Natural killer cell treated with Interleukin-12 subunit alpha and Interleukin-12 subunit beta and Interleukin-15 and Interleukin-18, amount 100 ng/mL, for 72 hours (primary cell): ENCODE measurements at places on chromosomes 2 and 18.

DNA sequence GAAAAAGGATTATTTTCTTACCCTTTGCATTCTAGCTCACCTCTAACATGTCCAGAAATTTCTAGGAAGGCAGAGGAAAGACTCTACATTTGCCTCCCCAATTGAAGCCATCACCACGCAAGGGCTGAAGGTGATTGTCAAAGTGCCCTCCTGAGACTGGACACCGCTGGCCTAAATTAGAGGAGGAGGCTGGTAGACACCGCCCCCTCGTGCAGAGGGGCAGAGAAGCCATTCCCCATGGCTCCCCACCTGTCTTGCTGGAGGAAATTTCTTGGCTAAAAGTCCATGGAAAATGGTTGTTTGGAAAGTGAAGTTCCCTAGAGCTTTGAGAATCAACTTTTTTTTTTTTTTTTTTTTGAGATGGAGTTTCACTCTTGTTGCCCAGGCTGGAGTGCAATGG lies 31.3 kb upstream of the CREB1 start:
- peaks cover 33% of the 10 kb centered on the region for H3K4me1 ChIP-seq
- H3K36me3 ChIP-seq: no peaks in the 10 kb centered on the region
- no peak for DNase-seq
- H3K27me3 ChIP-seq: peaks cover 5% of the 10 kb centered on the region
- no peak overlapping the region for H3K27ac ChIP-seq

- H3K27ac ChIP-seq: no peak overlapping the region
- H3K4me3 ChIP-seq: no peak overlapping the region
- no peak for DNase-seq
- H3K4me1 ChIP-seq: peaks cover 10% of the 10 kb centered on the region
- H3K27me3 ChIP-seq: peaks cover 2% of the 10 kb centered on the region
These were observed 10.4 kb upstream of the LRRFIP1 start for GRCh38 chr2:237616734-237617586.

GRCh38 chr2:174326161-174327020 lies 8.4 kb upstream of the SP9 start:
- DNase-seq: peak; percentile 61
- H3K4me1 ChIP-seq: peaks cover 18% of the 10 kb centered on the region
- H3K36me3 ChIP-seq: no peaks in the 10 kb centered on the region
- peak overlapping the region; percentile 79 for H3K4me3 ChIP-seq
- no peak overlapping the region for H3K27ac ChIP-seq

GRCh38 chr2:240322231-240322955 lies 113.1 kb upstream of the GPC1 start:
- H3K4me1 ChIP-seq: no peaks in the 10 kb centered on the region
- peaks cover 10% of the 10 kb centered on the region for H3K27me3 ChIP-seq
- no peaks in the 10 kb centered on the region for H3K36me3 ChIP-seq
- no peak for DNase-seq

GRCh38 chr2:229410264-229410663 lies 139.2 kb upstream of the PID1 start:
- H3K36me3 ChIP-seq: no peaks in the 10 kb centered on the region
- no peak for DNase-seq
- H3K4me1 ChIP-seq: no peaks in the 10 kb centered on the region
- H3K4me3 ChIP-seq: no peak overlapping the region

- no peaks in the 10 kb centered on the region for H3K36me3 ChIP-seq
- no peaks in the 10 kb centered on the region for H3K27me3 ChIP-seq
- no peaks in the 10 kb centered on the region for H3K4me1 ChIP-seq
- no peak overlapping the region for H3K27ac ChIP-seq
These were observed 64.9 kb downstream of the FIGN start for GRCh38 chr2:163670929-163671328.

DNA sequence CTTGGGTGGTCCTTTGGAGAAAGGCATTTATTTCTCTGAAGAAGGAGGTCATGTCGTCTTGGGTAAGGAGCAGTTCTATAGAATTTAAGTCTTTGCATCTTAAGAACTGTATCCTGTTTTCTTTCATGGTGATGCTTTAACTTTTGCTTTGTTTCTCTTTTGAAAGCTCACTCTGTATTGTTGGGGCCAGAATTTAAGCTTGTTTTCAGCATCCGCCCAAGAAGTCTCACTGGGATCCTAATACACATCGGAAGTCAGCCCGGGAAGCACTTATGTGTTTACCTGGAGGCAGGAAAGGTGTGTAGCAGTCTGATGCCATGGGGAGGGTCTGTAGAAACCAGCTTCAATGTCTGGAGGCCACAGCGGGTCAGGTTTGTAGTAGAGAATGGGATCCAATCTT lies 64.7 kb upstream of the TTC39C start:
- DNase-seq: no peak
- H3K36me3 ChIP-seq: no peaks in the 10 kb centered on the region
- no peak overlapping the region for H3K27ac ChIP-seq
- no peaks in the 10 kb centered on the region for H3K27me3 ChIP-seq
- no peak overlapping the region for H3K4me3 ChIP-seq

- peaks cover 22% of the 10 kb centered on the region for H3K4me1 ChIP-seq
- no peaks in the 10 kb centered on the region for H3K36me3 ChIP-seq
- H3K27me3 ChIP-seq: peaks cover 74% of the 10 kb centered on the region
- DNase-seq: peak; percentile 58
- no peak overlapping the region for H3K27ac ChIP-seq
These were observed 493 bp downstream of the FN1 start for GRCh38 chr2:215435280-215435869.

GRCh38 chr2:151720521-151720920 lies 13.8 kb downstream of the NEB start:
- no peak for DNase-seq
- no peak overlapping the region for H3K4me3 ChIP-seq
- H3K27me3 ChIP-seq: peaks cover 6% of the 10 kb centered on the region
- no peaks in the 10 kb centered on the region for H3K36me3 ChIP-seq
- H3K4me1 ChIP-seq: peaks cover 2% of the 10 kb centered on the region
- no peak overlapping the region for H3K27ac ChIP-seq

- H3K36me3 ChIP-seq: no peaks in the 10 kb centered on the region
- H3K4me3 ChIP-seq: no peak overlapping the region
- H3K27ac ChIP-seq: no peak overlapping the region
These were observed 24.8 kb downstream of the FBLN7 start for GRCh38 chr2:112162956-112163355.

GRCh38 chr2:118747066-118747465 lies 100.4 kb downstream of the EN1 start:
- peaks cover 22% of the 10 kb centered on the region for H3K27me3 ChIP-seq
- no peaks in the 10 kb centered on the region for H3K4me1 ChIP-seq
- H3K27ac ChIP-seq: no peak overlapping the region
- no peak for DNase-seq
- peaks cover 7% of the 10 kb centered on the region for H3K36me3 ChIP-seq

DNA sequence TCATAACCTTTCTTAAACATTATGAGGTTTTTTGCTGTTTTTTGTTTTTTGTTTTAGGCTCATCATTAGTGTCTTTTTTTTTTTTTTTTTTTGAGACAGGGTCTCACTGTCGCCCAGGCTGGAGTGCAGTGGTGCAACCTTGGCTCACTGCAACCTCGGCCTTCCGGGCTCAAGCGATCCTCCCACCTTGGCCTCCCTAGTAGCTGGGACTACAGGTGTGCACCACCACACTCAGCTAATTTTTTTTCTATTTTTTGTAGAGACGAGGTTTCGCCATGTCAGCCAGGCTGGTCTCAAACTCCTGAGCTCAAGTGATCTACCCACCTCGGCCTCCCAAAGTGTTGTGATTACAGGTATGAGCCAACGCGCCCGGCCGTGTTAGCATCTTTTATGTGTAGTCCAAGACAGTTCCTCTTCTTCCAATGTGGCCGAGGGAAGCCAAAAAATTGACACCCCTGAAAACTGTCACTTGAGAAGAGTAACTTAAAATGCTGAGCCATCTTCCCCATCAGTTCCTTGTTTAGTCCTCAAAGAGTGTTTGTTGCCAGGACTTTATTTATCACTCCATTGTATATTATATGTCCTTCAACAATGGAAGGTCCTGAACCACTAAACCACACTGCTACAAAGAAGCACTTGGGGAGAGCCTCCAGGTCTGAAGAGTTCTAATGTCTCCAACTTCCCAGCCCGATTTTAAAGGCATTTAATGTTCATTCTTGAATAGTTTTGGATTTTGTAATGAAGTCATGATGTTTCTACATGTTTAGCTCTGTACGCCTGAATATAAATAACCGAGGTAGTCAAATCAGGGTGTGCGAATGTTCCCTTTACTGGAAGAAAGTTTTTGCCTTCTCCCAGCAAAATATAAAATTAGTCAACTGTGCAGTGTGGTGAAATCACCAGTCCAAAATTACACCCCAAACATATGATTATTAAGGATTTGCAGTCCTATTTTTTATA lies 26.4 kb downstream of the ZNF516 start:
- peak overlapping the region; percentile 83 for H3K27ac ChIP-seq
- peak overlapping the region; percentile 81 for H3K4me3 ChIP-seq
- H3K27me3 ChIP-seq: peaks cover 5% of the 10 kb centered on the region
- peaks cover 40% of the 10 kb centered on the region for H3K4me1 ChIP-seq

GRCh38 chr2:227536445-227536844 lies 62.2 kb upstream of the SCYGR2 start:
- H3K4me1 ChIP-seq: peaks cover 9% of the 10 kb centered on the region
- H3K27ac ChIP-seq: no peak overlapping the region
- peaks cover 34% of the 10 kb centered on the region for H3K36me3 ChIP-seq
- DNase-seq: no peak
- no peaks in the 10 kb centered on the region for H3K27me3 ChIP-seq

DNA sequence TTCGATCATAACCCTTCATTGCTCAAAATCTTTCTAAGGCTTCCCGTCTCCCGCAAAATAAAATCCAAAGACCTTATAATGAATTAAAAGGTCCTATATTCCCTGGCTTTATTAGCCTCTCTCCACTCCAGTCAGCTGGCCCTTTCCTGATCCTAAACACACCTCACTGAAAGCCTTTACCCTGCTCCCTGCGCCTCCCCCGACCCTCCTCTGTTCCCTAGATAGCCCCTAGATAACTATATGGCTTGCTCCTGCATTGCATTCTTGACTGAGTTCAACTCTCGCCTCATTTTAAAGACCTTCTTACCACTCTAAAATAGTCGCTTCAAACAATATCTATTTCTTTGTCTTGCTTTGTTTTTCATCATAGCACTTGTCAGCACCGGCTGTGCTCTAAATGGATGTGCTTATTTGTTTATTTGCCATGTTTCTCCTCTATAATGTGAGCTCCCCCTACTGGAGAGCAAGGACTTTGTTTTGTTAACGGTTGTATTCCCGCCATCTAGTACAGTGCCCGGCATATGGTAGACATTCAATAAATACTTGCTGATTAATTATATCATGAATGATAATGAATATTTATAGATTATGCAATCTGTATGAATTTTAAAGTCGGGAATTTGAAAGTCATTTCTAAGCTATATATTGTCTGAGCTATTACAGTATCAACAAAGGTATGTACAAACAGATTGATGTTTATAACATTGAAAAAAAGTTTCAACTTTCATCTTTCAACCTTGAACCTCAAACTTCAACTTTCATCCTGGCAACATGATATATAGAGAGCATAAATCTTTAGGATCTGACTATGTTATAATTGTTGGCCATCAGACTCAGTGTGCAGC lies 32.4 kb upstream of the VIT start:
- no peaks in the 10 kb centered on the region for H3K36me3 ChIP-seq
- H3K27ac ChIP-seq: no peak overlapping the region
- no peak overlapping the region for H3K4me3 ChIP-seq
- peaks cover 9% of the 10 kb centered on the region for H3K27me3 ChIP-seq
- DNase-seq: no peak

GRCh38 chr2:133790711-133791110 lies 222.4 kb upstream of the NCKAP5 start:
- H3K27me3 ChIP-seq: peaks cover 7% of the 10 kb centered on the region
- no peaks in the 10 kb centered on the region for H3K36me3 ChIP-seq
- DNase-seq: no peak
- no peak overlapping the region for H3K27ac ChIP-seq
- H3K4me3 ChIP-seq: no peak overlapping the region

- H3K4me1 ChIP-seq: peaks cover 12% of the 10 kb centered on the region
- DNase-seq: no peak
- H3K4me3 ChIP-seq: no peak overlapping the region
These were observed 117.5 kb downstream of the FAM168B start for GRCh38 chr2:130975729-130976128.

- no peaks in the 10 kb centered on the region for H3K27me3 ChIP-seq
- H3K4me3 ChIP-seq: no peak overlapping the region
- no peak for DNase-seq
- H3K36me3 ChIP-seq: no peaks in the 10 kb centered on the region
These were observed 61.7 kb downstream of the PRKCE start for GRCh38 chr2:45713136-45713535.

GRCh38 chr2:205405194-205405593 lies 277.1 kb upstream of the NRP2 start:
- DNase-seq: no peak
- H3K27me3 ChIP-seq: no peaks in the 10 kb centered on the region
- H3K36me3 ChIP-seq: no peaks in the 10 kb centered on the region
- H3K4me1 ChIP-seq: no peaks in the 10 kb centered on the region

DNA sequence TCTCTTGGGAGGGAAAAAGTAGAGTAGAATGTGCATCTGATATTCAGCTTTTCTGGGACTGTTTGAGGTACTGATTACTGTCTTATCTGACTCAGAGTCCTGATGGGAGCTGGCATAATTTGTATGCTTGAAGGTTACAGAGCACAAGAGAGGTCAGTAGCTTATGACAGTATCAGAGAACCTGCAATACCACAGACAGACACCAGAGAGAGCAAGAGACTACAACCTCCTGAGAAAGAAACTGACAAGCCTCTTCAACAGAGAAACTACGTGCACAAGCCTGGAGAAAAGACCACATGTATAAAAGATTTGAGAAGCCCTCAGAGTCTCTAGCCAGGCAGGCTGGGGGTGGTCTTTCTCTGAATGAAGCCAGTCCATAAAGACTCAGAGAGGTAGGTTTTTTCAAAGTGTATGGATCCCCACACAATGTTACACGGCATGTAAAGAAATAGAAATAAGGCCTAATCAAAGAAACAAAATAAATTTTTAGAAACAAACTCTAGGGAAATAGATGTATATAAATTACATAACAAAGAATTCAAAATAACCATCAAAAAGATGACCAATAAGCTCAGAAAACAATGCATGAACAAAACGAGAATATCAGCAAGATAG lies 568.3 kb downstream of the LRRTM4 start:
- no peak overlapping the region for H3K27ac ChIP-seq
- no peak for DNase-seq

- DNase-seq: no peak
- no peak overlapping the region for H3K4me3 ChIP-seq
- H3K4me1 ChIP-seq: no peaks in the 10 kb centered on the region
- no peak overlapping the region for H3K27ac ChIP-seq
- H3K27me3 ChIP-seq: peaks cover 17% of the 10 kb centered on the region
These were observed 31.5 kb upstream of the PDIA6 start for GRCh38 chr2:10844097-10844496.
